Activated CD4-positive, alpha-beta T cell treated with anti-CD3 and anti-CD28 coated beads for 36 hours (primary cell): ENCODE measurements at places on chromosomes 3 and 15. TPM values are rescaled to one million over a fixed set of nuclear protein-coding genes. Genes with fewer than 3 reads are reported as not detected.
A peak's percentile ranks its signal among the peaks of the same experiment; 100 is the strongest.

DNA sequence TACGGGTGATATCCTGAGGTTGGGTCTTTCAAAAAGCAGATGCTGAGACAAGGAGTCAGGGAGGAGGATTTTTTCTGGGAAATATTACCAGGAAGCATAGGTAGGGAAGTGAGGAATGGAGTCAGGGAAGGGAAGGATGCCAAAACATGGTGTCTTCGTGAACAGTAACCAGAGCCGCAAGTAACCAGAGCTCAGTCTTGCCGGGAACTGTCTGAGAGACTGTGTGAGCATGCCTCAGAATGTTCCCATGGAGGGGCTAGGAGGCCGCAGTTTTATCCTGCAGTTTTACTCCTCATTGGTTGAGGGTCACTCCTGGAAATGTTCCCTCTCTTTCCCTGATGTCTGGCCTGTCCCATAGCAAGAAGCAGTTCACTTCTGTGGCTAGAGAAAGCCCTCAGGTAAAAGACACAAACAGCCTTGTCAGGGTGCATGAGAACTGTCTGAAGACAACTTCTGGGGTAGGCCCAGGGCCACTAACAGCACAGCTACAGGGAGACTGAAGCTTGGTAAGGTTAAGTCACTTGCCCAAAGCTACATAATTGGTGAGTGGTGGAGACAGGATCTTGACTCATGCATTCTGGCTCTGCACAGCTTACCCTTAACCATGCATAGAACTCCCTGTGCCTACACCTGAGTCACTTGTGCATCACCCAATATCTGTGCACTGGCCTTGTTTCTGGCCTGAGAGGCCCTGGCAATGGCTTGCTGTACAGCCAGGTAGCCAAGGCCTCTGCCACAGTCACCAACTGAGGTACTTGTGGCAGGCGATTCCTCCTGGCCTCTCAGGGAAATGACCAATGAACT is 76.3 kb upstream of the FRMD4B start:
- no peak overlapping the region for H3K27ac ChIP-seq
- H3K36me3 ChIP-seq, result no peaks in the 10 kb centered on the region
- H3K4me1 ChIP-seq, result no peaks in the 10 kb centered on the region
- H3K4me3 ChIP-seq, result no peak overlapping the region

- no peak overlapping the region for H3K4me3 ChIP-seq
- H3K27me3 ChIP-seq, result peaks cover 5% of the 10 kb centered on the region
- H3K36me3 ChIP-seq, result no peaks in the 10 kb centered on the region
- H3K4me1 ChIP-seq, result no peaks in the 10 kb centered on the region
Observed at GRCh38 chr3:66856533-66856932, 141.6 kb upstream of the KBTBD8 start.

DNA sequence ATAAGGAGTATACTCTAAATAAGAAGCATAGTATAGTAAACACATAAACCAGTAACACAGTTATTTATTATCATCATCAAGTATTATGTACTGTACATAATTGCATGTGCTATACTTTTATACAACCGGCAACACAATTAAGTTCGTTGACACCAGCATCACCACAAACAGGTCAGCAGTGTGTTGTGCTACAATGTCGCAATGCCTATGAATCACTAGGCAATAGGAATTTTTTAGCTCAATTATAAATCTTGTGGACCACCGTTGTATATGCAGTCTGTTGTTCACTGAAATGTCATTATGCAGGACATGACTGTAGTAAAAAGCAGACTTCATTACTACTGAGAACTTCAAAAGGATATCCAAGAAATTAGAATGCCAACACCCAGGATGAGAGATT is 177.0 kb downstream of the PDCD6IP start:
- peaks cover 8% of the 10 kb centered on the region for H3K27me3 ChIP-seq
- no peak for DNase-seq
- peaks cover 2% of the 10 kb centered on the region for H3K36me3 ChIP-seq
- H3K4me1 ChIP-seq, result no peaks in the 10 kb centered on the region

DNA sequence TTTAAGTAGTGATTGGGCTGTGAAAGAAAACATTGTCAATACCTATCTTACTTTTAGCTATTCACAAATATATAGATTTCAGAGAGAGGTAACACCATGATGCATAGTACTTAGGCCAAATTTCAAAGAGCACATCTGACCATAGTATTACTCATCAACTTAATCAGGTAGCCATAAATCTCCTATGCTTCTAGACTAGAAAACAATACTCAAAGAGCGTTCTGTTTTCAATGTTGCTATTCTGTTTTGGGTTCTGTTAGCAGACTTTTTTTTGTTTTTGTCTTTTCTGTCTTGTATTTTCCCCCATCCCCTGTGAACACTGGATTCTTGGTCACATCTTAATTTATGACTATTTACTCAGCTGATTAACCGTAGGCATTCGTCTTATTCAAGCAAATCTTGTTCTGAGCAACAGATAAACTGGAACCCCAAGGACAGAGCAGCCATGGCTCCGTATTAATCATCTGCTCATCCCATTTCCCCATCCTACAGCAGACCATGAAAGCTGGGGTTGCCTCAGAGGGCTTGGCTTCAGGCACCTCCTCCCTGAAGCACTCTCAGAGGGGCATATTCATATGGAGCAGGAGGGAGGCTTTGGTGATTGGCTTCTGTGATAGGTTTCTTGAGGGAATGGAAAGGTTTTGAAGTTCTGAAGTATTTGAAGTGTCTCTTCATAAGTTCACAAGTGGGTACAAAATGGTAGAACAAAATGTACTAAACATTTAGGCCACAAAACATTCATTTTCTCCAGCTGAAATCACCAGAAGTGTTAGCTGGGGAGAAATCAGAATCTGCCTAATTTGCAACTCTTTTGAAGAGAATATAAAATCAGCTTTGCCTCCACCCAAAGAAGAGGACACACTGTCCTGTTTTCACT is 105.3 kb downstream of the TNIK start:
- no peaks in the 10 kb centered on the region for H3K27me3 ChIP-seq
- peaks cover 83% of the 10 kb centered on the region for H3K4me1 ChIP-seq
- no peak overlapping the region for H3K4me3 ChIP-seq

- peaks cover 26% of the 10 kb centered on the region for H3K4me1 ChIP-seq
- no peak overlapping the region for H3K27ac ChIP-seq
- H3K27me3 ChIP-seq, result no peaks in the 10 kb centered on the region
- H3K36me3 ChIP-seq, result no peaks in the 10 kb centered on the region
- no peak overlapping the region for H3K4me3 ChIP-seq
- DNase-seq, result peak; percentile 16
Observed at GRCh38 chr3:107662124-107662507, 139.4 kb downstream of the BBX start.

- H3K27ac ChIP-seq, result no peak overlapping the region
- H3K4me3 ChIP-seq, result no peak overlapping the region
- peak; percentile 39 for DNase-seq
- H3K36me3 ChIP-seq, result no peaks in the 10 kb centered on the region
Observed at GRCh38 chr15:77702211-77702957, 69.7 kb upstream of the LINGO1 start.

DNA sequence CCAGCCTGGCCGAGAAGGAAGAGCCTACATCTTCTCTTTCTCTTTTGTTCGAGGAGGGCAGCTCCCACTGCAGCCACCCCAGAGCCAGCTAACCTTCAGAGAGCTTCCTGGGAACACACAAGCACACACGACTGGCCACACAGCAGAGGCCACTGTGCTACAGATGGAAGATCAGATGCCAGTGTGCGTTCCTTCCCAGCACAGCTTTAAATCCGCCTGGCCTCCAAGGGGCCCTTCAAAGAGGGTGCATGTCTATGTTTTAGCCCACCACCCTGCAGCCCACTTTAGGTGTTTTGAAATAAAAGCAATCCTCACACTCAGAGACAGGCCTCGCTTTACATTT is 12.4 kb downstream of the ALDH1A3 start:
- H3K36me3 ChIP-seq, result no peaks in the 10 kb centered on the region
- H3K27me3 ChIP-seq, result peaks cover 39% of the 10 kb centered on the region
- no peak overlapping the region for H3K4me3 ChIP-seq
- no peak overlapping the region for H3K27ac ChIP-seq
- peaks cover 2% of the 10 kb centered on the region for H3K4me1 ChIP-seq

DNA sequence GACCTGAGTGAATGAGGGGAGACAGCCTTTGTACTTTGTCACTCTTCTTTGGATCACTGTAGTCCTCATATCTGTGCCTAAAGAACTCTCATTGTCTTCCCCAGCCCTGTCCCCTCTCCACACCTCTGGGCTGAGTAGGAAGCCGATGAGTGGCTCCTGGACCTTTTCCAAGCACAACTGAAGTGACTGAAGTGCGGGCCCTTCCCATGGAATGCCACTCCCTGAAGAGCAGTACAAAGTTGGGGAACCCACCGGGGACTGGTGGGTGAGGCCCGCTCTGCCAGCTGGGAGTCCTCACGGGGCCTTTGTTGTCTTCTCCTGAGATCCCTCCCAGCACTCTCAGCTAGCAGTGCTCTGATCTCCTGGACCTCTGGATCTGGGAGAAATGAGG is 90.1 kb downstream of the AAGAB start:
- H3K4me3 ChIP-seq, result no peak overlapping the region
- peaks cover 13% of the 10 kb centered on the region for H3K36me3 ChIP-seq
- H3K27me3 ChIP-seq, result no peaks in the 10 kb centered on the region
- peaks cover 2% of the 10 kb centered on the region for H3K4me1 ChIP-seq

SNTN gene
- not detected for total RNA-seq

THUMPD3 gene
- total RNA-seq, result 59.6 TPM

STXBP5L gene
- total RNA-seq, result not detected

SLC2A2 gene
- not detected for total RNA-seq

ADAMTSL3 gene
- total RNA-seq, result not detected

SENP8 gene
- total RNA-seq, result 3.0 TPM

ALPK3 gene
- 0.05 TPM for total RNA-seq

EXD1 gene
- total RNA-seq, result not detected
